Fibroblast of gingiva (primary cell): ENCODE measurements at places on chromosomes 3 and 15.

- DNase-seq: no peak
Observed at GRCh38 chr3:161731968-161732367, 235.4 kb downstream of the OTOL1 start.

GRCh38 chr15:64267331-64267973 is 88.5 kb downstream of the CSNK1G1 start:
- DNase-seq: no peak

GRCh38 chr3:127017229-127017628 is 34.3 kb downstream of the PLXNA1 start:
- DNase-seq: no peak

DNA sequence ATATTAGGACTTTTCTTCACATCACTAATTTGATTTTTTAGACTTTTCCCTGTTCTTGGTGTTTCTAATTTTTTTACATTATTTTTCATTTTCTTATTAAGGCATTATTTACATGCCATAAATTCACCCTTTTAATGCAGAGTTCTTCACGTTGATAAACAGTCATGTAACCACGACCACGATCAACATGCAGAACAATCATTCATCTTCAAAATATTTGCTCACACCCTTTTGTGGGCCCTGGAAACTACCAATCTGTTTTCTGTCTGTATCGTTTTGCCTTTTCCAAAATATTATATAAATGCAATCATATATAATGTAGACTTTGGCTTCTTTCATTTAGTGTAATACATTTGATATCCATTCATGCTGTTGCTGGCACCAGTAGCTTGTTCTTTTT is 48.7 kb downstream of the ARRDC4 start:
- DNase-seq: no peak

- DNase-seq: no peak
Observed at GRCh38 chr15:73935547-73935946, 9.3 kb downstream of the LOXL1 start.

DNA sequence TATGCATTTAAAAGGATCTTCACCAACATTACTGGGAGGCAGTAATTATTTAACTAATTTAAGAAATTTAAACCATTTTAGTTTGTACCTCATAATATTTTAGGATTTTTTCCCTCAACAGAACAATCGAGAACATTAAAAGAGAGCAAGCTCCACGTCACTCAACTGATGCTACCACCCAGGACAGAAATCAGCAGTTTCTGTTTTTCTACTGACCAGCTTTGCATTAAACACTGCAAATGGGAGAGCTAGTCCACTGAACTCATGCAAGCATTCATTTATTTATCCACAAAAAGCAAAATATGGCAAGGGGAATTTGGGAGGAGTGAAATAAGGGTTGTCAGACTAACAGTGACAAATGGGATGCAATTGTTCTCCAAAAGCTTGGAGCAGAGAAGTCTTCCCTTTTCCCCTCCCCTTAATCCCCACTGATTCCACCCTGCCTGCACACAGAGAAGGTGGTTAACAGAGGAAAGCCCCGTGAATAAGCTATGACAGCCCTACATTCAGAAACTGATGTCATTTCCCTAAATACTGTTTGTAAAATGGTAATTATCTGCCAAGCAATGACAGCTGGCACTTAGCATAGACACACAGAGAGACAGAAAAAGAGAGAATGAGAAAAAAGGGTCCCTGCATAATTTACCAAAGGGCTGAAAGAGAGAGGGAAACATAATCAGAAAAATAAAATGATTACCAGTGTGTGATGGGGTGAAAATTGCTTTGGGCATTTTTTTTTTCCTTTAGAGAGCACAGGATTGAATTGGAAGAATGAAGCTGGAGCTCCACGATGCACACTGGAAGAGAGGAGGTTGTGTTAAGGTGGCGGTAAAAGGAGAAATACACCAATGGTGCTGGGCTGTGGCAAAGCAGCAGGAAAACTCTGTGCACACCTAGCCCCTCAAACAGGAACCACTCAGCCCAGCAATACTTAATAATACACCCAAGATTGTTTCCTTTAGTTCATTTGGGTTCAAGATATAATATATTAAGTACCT is 777.4 kb downstream of the TUSC7 start:
- no peak for DNase-seq

DNA sequence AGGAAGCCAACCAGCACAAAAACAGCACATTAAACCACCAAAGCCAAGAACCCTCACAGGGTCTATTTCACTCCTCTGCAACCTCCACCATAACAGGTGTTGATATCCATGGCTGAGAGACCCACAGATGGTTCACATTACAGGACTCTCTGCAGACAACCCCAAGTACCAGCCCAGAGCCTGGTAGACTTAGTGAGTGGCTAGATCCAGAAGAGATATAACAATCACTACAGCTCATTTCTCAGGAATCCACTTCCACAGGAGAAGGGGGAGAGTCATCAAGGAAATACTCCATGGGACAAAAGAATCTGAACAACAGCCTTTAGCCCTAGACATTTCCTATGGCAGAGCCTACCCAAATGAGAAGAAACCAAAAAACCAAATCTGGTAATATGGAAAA is 168.1 kb upstream of the CD96 start:
- no peak for DNase-seq

- DNase-seq: peak; percentile 10
Observed at GRCh38 chr15:28975766-28976179, 90.0 kb downstream of the APBA2 start.

- DNase-seq: peak; percentile 84
Observed at GRCh38 chr3:179113903-179114302, 34.3 kb upstream of the PIK3CA start.

- peak; percentile 29 for DNase-seq
Observed at GRCh38 chr3:52471371-52472238, 16.2 kb downstream of the NISCH start.

DNA sequence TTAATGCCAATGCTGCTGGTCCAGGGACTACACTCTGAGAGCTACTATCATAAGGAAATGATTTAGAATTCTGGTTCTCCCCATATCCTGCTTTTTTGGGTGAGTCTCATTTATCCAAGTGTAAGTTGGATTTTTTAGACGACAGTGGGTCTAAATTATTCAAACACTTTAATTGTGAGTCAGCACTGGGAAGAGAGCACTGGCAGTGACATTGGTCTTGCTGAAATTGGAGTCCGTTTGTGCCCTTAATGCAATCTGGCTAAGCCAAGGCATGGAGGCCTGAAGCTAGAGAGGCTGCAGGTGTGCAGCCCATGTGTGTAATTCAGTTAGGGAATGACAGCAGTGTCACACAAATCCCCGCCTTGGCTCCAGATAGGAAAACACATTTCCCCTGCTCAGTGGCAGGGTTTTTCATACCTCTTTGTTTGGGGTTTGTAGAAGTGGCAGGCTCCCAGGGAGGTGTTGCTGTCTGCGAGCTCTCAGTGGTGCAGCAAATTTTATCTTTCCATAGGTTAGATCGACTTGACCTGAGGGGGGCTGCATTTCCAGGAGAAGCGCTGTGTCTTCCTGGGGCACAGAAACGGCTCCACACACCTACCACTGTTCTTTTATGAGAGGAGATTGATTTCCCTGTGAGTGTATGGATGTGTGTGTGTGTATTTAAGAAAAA is 197.7 kb downstream of the CD47 start:
- no peak for DNase-seq

- no peak for DNase-seq
Observed at GRCh38 chr3:25566358-25566920, 98.3 kb downstream of the TOP2B start.

DNA sequence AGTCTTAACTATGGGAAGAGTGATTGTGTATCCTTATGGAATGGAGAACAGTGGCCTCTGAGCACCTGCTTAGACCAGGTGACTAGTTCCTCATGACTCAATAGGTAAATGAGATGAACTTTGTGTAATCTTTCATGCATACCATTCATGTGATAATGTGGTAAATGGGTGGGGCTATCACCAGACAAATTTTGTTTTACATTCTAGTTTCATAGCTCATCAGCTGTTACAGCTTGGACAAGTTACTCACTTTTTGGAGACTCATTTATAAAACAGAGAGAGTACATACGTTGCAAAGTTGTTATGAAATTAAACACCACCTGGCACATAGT is 103.7 kb upstream of the TGFBR2 start:
- no peak for DNase-seq

GRCh38 chr15:63971427-63971805 is 74.9 kb downstream of the DAPK2 start:
- no peak for DNase-seq

GRCh38 chr15:41892621-41893421 is 1.0 kb downstream of the SPTBN5 start:
- DNase-seq: no peak

DNA sequence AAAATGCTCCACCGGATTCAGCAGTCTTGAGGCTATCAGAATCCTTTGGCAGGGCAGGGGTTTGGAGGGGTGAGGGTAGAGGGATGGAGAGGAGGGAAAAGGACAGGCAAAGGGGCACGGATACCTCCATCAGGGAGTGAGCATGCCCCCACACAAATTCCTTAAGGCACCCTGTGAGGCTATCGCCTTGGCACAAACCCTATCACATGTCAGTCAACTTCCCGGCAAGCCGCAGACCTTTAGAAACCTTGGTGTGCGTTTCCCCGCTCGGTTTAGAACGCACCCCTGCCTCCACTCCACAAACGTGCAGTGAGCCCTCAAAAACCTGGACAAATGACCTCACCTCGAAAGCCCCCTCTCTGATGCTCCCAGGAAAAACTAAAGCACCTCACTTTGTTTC is 422 bp upstream of the SETMAR start:
- DNase-seq: no peak

- no peak for DNase-seq
Observed at GRCh38 chr15:63335543-63336240, 46.0 kb downstream of the CA12 start.

DNA sequence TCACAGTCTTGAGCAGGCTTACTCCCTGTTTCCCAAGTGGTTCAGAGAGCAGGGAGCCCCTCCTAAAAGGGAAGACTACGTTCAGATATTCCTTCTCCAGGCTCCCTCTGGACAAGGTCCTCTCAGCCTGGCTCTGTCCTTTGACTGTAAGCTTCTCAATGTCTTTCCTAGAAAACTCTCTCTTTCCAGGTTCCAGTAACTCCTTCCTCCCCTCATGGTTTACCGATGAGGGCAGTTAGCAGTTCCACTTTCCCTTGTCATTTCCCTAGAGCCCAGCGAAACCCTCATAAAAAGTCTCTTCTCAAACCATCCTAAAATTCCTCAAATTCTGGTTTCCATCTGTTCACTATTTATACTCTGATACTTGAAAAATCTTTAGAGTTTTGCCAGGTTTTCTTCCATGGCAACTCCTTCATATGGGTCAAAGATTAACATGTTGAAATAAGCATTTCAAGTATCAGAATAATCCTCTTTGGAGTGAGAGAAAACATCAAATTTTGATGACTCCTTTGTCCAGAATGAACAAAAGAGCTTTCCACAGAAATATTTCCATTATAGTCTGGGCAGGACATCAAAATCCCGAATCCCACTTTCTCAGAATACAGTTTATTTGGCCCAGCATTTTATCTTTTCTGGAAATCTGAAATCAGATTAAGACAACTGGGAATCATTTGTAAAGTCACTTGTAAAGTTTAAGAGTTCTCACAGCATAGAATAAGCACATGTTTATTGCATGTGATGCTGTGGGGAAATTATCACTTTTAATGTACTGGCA is 599.4 kb downstream of the UNC13C start:
- no peak for DNase-seq

- no peak for DNase-seq
Observed at GRCh38 chr3:123084192-123084591, 17.4 kb downstream of the PDIA5 start.

GRCh38 chr3:194083637-194084224 is 52.2 kb upstream of the HES1 start:
- DNase-seq: no peak

DNA sequence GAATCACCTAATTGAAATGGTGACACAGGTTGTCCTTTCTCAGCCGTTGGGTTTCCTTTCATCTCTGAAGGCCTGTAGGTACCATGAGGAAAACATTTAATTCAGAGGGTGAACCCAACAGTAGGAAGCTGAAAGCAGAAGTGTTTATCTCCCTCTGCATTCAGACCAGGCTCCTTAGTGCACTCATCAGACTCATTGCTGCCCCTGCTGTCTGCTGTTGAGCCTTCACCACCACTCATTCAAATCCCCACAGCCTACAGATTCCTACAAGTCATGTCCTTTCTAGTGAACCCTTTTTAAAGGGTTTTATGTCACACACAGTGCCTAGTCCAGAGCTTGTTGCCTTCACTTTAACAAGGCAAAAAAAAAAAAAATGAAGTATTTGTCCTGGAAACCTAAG is 13.4 kb downstream of the WDR48 start:
- peak; percentile 30 for DNase-seq

- DNase-seq: no peak
Observed at GRCh38 chr3:52191663-52192062, 6.3 kb upstream of the ALAS1 start.

GRCh38 chr3:144403040-144403457 is 431.4 kb downstream of the DIPK2A start:
- DNase-seq: no peak

DNA sequence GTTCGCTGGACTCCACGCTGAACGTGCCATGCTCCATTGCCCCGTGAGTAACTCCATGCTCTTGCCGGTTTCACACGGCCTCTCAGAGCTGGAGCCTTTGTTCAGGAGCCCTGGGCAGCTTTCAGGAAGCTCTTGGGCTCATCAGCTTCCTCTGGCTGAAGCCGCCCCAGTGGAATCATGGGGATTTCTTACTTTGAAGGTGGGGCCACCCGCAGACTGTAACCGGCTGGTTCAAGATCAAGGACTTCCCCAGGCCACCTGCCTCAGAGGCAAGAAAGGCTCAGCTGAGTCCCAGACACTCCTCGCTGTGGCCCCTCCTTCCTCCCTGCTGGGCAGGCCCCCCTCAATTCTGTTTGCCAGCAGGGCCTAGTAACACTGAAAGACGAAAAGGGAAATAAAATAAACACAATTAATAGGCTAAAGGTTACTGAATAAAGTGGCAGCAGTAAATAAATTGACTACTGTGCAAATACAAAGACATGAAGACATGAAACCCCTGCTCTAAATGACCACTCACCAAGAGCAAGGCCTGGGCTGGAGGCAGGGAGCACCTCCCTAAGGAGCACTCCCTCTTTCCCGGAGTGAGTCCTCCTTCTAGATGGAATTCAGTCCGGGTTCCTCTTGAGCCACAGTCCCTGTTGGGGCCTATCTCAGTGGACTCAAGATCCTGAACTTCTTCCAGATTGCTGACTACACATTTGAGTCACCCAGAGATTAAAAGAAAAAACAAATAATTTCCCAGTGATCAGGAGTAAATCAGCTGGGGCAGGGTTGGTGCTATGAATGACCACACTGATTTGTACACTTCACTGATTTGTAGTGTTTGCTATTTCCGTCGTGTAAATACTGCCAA is 51.0 kb downstream of the ZDHHC19 start:
- DNase-seq: peak; percentile 42

DNA sequence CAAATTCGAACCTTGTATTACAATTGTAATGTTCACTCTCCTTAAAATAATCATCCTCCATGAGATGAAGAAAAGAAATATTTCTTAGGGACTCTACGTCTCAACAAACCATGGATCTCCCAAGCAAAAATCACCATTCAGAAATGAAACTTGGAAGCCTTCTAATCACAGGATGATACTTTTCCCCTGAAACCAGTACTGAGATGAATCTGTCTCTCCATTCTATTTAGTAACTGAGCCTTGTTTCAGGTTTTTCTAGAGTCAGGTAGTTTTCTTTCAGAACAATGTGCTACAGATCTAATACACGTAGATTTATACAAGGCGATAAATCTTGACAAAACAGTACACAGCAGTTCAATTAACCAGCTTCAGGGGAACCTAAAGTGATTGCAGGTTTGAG is 660.1 kb upstream of the CBLB start:
- no peak for DNase-seq
